Left hindlimb (tissue), 1 donor: ENCODE measurements at places on chromosomes 11 and 22.

- no peak for DNase-seq
These were observed 39.7 kb downstream of the CALCA start for GRCh38 chr11:14932447-14932846.

DNA sequence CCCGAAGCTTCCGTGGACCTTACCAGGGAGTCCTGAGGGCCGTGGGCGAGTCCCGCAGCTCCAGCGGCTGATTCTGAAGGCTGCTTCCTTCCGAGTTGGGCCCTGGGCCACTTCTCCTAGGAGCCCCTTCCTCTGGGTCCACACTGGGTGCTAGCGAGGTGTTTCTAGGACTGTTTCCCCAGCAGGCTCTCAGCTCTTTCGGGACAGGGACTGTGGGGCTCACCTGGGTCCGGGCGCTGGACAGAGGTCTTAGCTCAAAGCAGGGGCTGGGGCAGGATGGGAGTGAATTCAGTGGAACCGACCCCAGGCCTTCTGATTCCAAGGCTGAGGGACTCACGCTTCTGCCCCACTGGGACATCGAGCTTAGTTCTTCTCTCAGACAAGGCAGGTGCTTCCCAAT lies 29.3 kb upstream of the CSNK1E start:
- DNase-seq = no peak

- no peak for DNase-seq
These were observed 228.2 kb upstream of the ZC3H12C start for GRCh38 chr11:109864834-109865547.

DNA sequence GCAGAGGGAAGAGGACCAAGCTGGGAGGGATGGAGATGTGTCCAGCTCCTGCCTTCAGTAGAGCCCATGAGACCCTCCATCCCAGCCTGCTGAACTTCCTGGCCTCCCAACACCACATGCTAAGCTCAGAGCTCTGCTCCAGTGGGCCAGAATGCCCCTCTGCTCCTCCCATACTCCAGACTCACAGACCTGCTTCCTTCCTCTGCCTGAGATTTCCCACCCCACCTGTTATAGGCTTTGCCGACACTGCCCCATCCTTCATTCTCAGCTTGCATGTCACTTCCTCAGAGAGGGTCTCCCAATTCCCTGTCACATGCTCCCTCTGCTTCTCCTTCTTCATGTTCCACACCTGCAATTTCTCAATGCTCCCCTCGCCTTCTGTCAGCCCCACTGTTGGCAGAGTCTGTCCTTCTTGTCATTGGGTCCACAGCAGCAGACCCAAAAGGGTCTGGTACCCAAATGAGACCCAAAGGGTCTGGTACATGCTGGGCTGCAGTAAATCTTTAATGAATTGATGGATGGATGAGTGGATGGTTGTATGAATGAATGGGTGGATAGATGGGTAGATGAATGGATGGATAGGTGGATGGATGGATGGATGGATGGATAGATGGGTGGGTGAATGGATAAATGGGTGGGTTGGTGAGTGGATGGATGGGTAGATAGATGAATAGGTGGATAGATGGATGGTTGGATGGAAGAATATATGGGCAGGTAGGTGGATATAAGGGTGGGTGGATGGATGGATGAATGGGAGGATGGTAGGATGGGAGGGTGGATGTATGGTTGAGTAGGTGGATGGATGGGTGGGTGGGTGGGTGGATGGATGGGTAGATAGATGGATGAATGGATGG lies 105.3 kb upstream of the FGF3 start:
- DNase-seq = peak; percentile 5

DNA sequence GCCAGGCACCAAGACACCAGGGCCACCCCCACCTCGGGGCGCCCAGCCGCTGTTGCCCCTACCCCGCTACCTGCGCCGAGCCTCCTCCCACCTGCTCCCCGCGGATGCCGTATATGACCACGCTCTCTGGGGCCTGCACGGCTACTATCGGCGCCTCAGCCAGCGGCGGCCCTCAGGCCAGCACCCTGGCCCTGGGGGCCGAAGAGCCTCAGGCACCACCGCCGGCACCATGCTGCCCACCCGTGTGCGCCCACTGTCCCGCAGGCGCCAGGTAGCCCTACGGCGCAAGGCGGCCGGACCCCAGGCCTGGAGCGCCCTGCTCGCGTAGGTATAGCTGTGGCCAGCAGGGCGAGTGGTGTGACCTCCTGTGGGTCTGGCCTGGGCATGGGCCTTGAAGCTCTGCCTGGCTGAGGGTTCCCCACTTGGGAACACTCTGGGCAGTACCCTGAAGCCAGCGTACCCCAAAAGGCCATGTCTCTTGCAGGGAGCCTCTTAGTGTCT lies 14.8 kb upstream of the MDK start:
- DNase-seq = no peak

- no peak for DNase-seq
These were observed 922 bp downstream of the CRACR2B start for GRCh38 chr11:828506-829175.

DNA sequence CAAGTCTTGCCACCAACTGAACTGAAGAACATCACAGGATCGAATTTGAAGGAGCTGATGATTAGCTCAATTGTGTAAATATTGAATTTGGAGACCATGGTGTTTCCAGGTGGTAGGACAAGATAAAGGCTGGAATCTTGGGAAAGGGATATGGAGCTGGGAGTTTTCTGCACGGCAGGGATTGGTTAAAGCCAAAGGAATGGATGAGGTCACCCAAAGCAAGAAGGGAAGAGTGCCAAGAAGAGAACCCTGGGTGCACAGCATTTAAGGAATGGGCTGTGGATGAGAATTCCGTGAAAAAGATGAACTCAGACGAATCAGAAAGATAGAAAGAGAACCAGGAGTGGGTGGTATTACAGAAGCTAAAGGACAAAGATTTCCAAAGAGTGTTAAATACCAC lies 29.4 kb upstream of the RRAS2 start:
- no peak for DNase-seq

DNA sequence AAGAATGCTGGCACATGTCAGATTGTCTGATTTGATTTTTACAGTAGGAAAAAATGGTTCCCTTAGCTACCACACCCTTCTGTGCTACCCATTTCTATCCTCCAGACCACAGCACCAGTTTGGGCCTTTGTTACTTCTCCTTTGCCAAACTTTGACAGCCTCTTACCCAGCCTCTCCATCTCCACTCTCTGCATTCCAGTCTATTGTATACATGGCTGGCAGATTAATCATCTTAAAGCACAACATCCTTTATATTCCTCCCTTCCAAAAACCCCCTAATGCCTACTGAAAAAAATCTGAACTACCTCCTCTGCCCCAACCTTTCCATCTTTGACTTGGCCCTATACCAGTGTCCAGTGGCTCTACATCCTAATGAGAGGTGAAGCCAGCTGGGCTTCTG lies 10.8 kb upstream of the PANX1 start:
- no peak for DNase-seq

DNA sequence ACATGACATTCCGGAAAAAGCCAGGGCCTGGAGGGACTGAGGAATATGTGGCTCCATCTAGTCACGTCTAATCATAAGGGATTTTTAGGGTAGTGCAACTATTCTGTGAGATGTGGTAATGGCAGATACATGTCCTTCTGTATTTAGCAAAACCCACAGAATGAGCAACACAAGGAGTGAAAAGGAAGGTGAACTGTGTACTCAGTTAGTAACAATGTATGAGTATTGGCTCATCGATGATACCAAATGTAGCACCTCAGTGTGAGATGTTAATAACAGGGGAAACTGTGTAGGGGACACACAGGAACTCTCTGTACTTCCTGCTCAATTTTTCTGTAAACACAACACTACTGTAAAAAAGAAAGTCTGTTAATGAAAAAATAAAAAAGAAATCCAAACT lies 42.0 kb upstream of the CARS1 start:
- no peak for DNase-seq

DNA sequence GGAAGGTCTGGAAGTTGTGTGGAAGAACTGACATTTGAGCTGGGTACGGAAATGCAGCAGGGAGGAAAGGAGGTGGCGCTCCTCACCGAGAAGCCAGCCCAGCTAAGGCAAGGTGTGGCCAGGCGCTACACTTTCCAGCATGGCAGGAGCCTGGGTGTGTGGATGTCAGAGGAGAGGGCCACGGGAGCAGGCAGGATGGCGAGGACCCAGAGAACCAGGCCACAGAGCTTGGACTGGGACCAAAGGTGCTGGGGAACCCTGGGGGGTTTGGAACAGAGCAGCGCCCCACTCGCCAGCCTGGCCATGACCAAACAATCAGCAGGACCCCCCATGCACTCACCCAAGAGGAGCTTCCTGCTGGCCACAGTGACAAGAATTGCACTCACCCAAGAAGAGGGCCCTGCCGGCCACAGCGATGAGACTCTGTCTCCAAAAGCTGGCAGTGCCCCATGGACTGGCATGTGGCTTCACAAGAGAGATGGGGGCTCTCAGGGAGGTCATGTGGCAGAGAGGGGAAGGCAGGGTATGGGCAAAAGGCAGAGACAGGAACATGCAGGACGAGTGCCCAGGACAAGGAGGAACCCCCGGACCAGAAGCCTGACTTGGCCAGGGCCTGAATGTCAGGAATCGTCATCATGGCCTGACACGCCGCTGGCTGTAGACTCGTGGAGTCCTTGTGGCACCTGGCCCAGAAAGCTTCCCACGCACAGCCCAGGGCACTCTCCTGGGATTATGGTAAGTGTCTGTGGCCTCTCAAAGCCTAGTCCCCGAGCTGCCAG lies 45.4 kb downstream of the IGF2 start:
- no peak for DNase-seq
